ENCODE measurements at places on chromosomes 13 and 19.

GRCh38 chr13:98237331-98237730 lies 60.3 kb upstream of the RNF113B start:
- DNase-seq: no peak

DNA sequence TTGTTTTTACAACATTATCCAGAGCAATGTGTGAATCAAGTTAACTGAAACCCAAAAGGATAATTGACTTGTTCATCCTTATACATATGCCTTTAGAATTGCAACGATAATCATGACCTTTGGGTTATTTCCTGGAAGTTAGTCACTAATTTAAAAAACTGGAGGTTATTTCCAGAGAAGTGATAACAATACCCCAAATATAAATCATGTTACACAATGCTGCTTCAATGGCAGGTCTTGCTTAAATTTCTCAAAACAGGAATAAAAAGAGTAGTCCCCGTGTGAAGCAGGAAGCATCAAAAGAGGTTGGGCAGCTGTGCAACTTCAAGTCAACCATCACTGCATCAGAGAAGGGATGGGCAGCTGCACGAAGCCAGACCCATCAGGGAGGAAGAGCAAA lies 134.4 kb downstream of the EFNB2 start:
- DNase-seq: no peak

DNA sequence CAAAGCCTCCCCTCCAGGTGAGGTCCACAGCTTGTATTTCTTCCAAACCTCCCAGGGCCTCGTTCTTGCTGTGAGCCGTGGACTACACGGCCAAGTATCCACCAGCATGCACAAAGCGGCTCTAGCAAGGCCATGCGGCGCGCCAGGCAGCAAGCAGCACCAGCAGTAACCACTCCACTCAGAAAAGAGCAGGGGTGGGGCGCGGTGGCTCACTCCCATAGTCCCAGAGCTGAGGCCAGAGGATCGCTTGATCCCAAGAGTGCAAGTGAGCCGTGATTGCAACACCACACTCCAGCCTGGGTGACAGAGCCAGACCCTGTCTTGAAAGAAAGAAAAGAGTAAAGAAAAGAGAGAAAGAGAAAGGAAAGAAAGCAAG lies 4.7 kb downstream of the CCDC8 start:
- DNase-seq: peak; percentile 75

GRCh38 chr13:43510956-43511901 lies 275.5 kb downstream of the ENOX1 start:
- no peak for DNase-seq

DNA sequence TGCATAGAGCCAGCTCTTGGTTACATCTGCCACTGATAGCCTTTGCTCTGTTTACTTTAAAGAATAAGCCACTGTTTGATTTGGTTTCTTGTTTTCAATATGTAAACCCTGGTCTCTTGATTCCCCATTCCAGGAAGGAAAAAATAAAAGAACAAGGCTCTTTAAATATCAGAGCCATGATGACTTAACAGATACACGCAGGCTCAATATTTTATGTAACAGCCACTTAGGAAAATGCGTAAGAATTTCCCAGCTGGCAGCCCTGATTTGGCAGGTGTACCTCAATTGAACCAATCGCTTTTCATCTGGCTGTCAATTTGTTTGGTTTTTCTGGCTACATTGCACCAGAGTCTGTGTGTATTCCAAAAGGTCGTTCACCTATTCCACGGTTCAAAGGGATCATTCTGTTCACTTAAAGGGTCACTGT lies 65.6 kb downstream of the IRS2 start:
- DNase-seq: no peak

GRCh38 chr13:52894413-52894812 lies 46.0 kb upstream of the PCDH8 start:
- DNase-seq: no peak

GRCh38 chr19:313169-313987 lies 22.2 kb upstream of the PLPP2 start:
- no peak for DNase-seq

GRCh38 chr19:14479975-14480699 lies 5.0 kb upstream of the PTGER1 start:
- no peak for DNase-seq

DNA sequence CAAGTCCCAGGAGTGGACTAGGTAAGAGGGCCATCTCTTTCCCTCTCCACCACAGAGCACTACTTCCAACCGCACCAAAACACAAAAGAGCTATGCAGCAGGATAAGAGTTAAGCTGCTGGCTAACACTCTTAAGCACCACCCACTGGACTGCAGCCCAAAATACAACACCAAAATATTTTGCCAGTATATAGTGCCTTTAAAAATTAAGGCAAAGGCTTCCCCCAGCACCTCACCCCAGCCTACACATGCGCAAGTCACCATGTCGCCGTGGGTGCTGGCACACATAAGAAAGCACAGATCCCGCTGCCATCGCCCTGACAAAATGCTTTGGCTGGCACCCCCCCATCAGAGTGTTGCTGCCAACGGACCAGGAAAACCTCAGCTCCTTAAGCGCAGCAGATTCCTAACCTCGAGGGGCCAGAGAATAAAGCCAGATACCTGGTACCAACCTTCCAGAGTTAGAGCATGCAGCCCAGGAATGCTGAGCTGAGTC lies 608.3 kb downstream of the PCDH17 start:
- DNase-seq: no peak

DNA sequence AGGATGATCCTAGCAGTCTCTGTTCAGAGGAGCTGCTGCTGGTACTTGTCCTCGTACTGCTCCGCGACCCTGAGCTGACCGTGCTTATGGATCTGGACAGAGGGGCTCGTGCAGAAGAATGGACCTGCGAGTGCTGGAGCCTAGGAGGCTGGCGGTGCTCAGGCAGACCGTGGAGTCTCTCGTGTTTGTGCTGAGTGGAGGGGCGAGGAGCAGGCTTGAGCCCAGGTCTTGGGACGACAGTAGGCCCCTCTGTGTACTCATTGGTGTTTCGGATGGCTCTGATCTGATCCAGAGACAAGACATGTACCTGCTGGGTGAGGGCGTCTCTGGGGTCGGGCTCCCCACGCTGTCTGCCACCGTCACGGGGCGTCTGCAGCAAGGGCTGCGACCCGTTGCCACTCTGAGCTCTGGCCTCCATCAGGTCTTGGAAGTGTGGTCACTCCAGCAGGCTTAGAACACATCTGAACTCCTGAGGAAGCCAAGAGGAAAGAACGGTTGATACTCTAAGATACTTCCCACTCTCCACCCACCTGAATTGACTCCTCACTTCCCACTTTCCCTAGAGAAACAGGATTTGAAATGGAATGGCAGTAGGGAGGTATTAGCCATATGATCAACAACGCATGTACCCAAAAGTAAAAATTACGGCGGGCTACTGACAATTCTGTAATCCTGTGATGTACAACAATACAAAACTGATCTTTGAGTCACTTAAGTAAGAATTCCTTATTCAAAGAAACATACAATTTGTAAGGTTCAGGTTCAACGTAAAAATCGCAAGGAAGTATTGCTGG lies 3.4 kb downstream of the SPRY2 start:
- DNase-seq: no peak

DNA sequence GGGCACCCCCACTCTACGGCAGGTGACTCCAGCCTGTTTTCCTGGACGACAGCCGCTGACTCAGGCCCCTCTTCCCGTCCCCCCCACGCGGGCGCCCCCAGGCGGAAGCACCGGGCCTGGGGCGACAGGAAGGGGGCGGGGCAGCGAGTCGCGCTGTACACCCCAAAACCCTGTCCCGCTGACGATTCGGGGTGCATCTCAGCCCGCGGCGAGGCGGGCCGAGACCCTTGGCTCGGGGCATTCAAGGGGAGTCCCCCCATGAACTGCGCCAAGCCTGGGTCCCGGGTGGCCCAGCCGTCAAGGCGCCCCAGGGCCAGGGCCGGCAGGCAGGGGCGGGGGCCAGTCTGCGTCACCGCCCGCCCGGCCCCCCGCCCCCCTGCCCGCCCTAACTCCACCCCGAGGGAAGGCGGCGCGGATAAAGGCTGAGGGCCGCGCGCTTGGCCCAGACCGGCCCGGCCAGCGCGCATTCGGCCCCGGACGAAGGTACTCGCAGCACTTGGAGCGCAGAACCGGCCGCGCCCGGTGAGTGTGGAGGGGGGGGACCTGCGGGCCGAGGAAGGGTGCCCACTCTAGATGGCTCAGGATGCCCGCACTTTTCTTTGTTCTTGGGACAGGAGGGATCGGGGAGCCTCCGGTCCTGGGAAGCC lies at the start of gene MIDN:
Gene MIDN, plus strand, starts transcription at position 445 of the 647 bp plus-strand sequence. CDS start 1,714 bp downstream, outside the sequence.
- DNase-seq: no peak
